Dorsolateral prefrontal cortex (tissue), 122 donors: ENCODE measurements at places on chromosomes 4 and X. TPM values are rescaled to one million over a fixed set of nuclear protein-coding genes. Genes with fewer than 3 reads are reported as not detected.
A peak's percentile ranks its signal among the peaks of the same experiment; 100 is the strongest.

Gene IGSF1
- total RNA-seq: 1.1 TPM

Gene CCDC110
- 1.8 TPM for total RNA-seq

Gene TEX13D
- total RNA-seq: not detected

Gene COL4A5
- 67.1 TPM for total RNA-seq

Gene TBC1D1
- total RNA-seq: 52.1 TPM

Gene WAS
- total RNA-seq: 12.2 TPM

Gene TIGD2
- total RNA-seq: 4.5 TPM

Gene SOWAHD
- not detected for total RNA-seq

Gene NKX6-1
- total RNA-seq: not detected

Gene BEND2
- not detected for total RNA-seq

Gene SYN1
- total RNA-seq: 294 TPM

Gene FRMPD4
- 9.8 TPM for total RNA-seq

Gene F9
- not detected for total RNA-seq

Gene KIAA1210
- total RNA-seq: not detected

DNA sequence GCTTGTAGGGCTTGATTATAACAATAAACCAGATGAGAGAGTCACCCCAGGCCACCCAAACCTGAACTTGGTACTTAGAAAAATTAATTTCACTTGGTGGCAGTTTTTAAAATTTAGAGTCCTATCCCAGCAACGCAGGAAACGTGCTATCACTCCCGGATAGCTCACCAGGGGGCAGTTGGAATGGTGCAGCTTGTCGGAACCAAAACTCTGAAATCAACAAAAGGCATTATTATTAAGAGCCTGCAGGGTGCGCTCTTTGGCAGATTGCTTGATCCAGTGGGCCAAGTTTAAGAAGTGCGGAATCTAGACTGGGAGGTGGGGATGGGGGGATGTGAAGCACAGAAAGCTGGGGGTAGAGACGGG is 2.4 kb downstream of the FRAS1 start:
- no peak for DNase-seq

- no peak for DNase-seq
Observed at GRCh38 chrX:19576742-19577141, 61.4 kb upstream of the MAP3K15 start.

- DNase-seq: no peak
Observed at GRCh38 chr4:146389561-146389960, 132.2 kb downstream of the SLC10A7 start.

GRCh38 chr4:112358952-112359749 is 62.0 kb downstream of the ALPK1 start:
- no peak for DNase-seq

- DNase-seq: no peak
Observed at GRCh38 chr4:110808351-110808878, 185.5 kb upstream of the PITX2 start.

GRCh38 chr4:162456106-162456505 is 292.3 kb upstream of the FSTL5 start:
- DNase-seq: no peak

DNA sequence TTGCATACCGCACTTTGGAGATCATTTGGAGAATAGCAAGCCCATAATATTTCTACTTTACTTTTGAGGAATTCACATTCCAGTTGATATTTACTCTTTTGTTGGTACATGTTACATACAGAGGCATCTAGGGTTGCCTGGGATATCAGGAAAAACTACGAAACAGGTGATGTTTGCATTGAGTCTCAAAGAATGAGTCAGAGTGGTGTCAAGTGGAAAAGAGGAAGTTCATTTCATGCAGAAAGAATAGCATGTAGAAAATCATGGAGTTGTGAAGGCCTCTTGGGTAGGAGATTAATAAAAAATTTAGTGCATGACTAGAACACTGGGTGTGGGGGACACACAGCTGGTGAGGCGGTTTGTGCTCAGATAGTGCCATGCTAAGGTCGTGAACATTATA is 33.5 kb upstream of the ELOVL6 start:
- DNase-seq: no peak

DNA sequence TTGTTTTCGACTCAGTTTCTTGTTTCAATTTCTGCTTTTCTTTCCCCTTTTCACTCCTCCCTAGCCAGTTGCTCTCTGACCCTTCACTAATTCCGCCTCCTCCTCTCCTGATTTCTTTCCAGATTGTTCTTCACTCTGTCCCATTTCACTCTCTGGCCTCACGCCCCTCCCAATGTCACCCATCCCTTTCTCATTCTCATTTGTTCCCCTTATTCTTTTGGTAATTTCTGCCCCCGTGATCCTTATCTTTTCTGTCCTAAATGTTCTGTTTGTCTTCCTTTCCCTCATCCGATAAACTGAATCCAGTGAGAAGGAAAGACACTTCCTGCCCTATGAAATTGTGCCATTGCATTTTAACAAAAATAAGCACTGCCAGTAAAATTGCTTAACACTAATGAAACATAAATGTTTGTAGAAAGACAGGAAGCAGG is 94.5 kb upstream of the RASGEF1B start:
- no peak for DNase-seq

- no peak for DNase-seq
Observed at GRCh38 chrX:63784346-63784901, 590 bp downstream of the ARHGEF9 start.

- DNase-seq: peak; percentile 28
Observed at GRCh38 chr4:40842725-40843423, 93.1 kb downstream of the NSUN7 start.

DNA sequence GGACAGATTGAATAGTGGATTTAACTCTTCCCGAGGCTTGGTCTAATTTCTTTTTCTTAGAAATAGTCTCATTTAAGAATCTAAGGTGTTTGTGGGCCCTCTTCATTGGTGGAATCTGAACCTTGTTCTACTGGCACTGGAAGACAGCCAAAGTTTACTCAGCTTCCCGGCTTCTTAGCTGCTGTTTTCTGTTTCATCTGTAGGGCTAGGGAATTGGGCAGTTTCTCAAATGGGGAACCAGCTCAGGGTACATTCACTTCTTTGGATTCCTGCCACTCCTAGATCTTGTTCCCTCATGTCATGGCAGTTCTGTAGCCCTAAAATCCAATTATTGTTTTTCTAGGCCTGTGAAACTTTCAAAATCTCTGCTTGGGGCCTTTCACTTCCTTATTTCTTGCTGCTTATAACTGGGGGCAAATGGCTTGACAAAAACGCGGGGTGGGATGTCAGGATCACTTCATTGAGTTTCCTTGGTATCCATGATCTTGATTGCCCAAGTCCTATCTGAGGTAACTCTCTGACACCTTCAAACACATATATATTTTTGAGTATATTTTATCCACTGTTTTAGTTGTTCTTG is 985.0 kb downstream of the C4orf33 start:
- DNase-seq: no peak

GRCh38 chr4:15649914-15650545 is 5.1 kb downstream of the FBXL5 start:
- DNase-seq: no peak

GRCh38 chr4:1338752-1339414 is 8.1 kb upstream of the UVSSA start:
- DNase-seq: no peak

- DNase-seq: no peak
Observed at GRCh38 chr4:11081006-11081405, 347.7 kb downstream of the HS3ST1 start.

DNA sequence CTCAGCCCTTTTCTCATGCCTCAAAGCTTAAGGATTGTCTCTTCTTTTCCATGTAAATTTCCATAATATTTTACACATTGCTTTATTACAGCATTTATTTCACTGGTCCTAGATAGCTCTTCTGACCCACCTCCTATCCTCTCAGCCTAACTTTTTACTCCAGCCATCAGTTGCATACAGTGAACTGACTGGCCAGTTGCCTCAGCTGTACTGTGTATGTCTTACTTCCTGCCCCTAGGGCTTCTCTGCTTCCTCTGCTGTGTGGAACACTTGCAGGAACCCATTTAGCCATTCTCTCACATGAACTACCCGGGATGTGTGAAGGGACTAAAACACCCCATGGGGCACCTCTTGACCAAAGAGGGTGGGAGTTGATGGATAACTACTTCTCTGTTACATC is 18.0 kb downstream of the C4orf33 start:
- DNase-seq: no peak

DNA sequence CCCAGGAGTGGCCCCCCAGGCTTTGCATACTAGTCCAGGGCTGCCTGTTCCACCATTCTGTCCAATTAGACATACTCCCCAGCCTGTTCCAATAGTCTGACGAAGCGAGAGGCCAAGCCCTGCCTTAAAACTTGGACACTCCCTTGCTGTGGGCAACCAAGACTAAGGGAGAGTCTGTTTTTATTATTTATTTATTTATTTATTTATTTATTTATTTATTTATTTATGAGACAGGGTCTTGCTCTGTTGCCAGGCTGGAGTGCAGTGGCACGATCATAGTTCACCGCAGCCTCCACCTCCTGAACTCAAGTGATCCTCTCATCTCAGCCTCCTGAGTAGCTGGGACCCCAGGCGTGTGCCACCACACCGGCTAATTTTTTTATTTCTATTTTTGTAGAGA is 6.6 kb downstream of the KIT start:
- DNase-seq: no peak

DNA sequence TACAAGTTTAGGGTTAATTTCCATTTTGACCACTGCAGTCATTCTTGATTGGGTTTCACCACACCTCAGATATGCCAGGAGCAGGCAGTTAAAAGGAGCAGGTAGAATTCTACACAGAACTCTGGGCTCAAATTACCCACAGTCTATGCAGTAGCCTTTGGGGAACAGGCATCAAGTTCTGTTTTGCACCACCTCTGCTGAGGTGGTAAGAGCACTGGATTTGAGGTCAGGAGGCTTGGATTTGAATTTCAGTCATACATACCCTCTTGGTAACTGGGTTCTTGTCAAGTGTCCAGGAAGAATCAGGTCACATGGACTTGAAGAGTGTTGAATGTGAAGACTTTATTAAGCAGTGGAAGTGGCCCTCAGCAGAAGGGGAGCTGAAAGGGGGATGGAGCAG is 40.4 kb upstream of the PGK1 start:
- no peak for DNase-seq

DNA sequence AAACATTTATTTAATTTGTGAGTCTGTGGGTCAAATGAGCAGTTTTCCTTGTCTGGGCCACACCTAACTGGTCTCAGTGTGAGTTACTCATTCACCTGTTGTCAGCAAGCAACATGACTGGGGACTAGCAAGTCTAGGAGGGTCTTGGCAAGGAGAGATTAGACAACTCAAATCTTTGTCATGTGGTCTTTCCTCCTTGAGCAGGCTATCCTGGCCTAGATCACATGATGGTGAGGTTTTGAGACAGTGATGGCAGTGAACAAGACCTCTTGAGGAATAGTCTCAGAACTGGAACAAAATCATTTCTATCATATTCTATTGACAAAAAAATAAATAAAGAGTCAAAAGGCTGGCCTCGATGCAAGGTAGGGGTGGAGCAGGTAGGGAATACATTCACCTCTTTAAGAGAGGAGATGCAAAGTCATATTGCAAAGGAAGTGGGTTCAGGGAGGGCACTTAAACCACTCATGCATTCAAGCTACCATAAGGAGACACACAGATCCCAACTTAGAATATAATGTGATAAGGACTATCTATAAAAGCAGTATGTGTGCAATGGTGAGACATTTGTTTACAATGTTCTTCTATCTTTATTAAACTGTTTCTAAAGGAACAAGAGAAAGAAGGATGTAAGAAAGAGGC is 135.7 kb downstream of the ZNF330 start:
- no peak for DNase-seq

DNA sequence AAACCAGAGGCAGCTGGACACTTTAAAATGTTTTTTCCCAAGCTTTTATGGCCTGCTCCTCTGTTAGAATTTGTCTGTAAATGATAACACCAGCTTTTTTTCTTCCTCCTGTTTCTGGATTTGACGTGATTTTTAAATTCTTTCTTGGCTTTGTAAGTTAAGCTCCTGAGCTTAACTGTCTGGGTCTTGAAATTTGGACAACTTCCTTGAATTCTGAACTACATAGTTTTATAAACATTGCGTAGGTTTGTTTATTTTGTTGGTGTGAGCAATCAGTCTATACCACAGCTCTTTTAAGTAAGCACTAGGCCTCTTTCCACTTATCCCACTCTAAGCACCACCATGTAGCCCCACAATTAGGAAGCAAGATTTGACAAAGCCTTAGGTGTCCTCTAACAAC is 144.4 kb upstream of the GUCY1A1 start:
- no peak for DNase-seq

- DNase-seq: no peak
Observed at GRCh38 chr4:77126809-77127208, 30.2 kb upstream of the CCNG2 start.
